ENCODE measurements at places on chromosomes 7 and 10.

- peak; percentile 80 for DNase-seq
These were observed 1.7 kb downstream of the ADAM8 start for GRCh38 chr10:133274751-133275683.

DNA sequence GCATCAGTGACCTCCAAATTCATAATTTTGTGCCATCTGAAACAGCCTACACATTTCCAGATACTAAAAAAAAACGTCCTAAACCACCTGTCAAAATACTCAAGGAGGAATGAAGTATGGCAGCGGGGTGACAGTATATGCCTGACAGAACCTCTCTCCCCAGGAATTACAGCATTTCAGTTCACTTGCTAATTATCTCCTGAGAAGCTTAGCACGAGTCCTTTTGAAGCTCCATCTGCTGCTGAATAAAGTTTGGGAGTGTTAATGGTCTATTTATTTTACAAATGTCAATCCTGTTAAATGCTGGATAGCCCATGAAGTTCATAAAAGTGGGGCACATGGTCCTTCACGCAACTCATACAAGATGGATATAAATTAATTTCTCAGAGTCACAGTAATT is 29.4 kb upstream of the ANLN start:
- DNase-seq: no peak

- DNase-seq: no peak
These were observed 271.3 kb downstream of the TYW1 start for GRCh38 chr7:67267914-67268313.

GRCh38 chr10:109941236-109941862 is 18.0 kb upstream of the XPNPEP1 start:
- no peak for DNase-seq

DNA sequence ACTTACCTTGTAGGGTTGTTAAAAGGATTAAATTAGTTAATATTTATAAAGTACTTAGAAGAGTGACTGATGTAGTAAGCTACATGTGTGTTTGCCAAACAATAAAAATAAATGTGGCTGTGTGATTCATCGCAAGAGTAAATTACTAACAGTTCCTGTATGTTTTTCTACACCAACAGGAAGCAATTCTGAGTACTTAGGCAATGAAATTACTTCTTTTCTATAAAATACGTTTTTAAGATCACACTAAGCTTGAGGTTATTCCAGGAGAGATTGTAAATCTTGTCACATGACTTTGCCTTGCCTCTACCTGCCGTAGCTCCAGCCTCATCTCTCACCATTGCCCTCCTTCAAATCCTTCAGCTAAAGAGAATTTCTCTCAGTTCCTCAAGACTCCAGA is 18.1 kb upstream of the GSTK1 start:
- DNase-seq: no peak

GRCh38 chr7:130974794-130975193 is 240.8 kb upstream of the KLF14 start:
- DNase-seq: no peak

- DNase-seq: no peak
These were observed 170.5 kb upstream of the ADO start for GRCh38 chr10:62633976-62634375.

DNA sequence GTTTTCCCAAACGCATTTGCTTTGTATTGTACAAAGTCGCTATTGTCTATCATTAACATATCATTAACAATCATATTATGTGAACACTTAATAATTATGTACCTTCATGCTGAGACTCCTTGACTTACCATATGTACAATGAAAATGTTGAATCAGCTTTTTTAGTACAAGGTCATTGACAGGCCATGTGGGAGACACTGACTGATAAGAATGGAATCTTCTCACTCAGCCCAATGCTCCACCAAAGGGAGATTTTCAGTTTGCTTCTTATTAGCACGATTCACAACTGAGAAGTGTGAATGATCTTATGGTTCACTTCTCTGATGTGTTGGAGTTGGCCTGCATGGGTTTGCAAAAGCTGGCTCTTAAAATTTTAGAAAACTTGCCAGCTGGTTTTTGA is 253.5 kb upstream of the TEX47 start:
- DNase-seq: no peak

DNA sequence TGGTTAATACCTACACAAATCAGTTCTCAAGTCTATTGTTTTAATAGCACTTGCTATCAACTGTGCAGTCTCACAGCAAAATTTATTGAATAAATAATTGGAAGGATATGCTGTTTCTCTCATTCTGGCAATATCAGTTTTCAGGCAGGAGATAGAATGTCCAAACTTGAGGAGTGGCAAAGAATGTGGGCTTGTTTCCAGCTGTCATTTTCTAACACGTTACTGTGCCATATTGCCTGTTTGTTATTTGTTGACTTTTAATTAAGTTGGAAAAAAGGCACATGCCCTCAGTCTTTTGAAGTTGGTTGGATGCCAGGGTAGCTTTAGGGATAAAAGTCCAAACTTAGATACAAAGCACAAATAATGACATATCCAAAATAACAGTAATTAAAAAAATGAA is 52.2 kb downstream of the MAGI2 start:
- DNase-seq: no peak

DNA sequence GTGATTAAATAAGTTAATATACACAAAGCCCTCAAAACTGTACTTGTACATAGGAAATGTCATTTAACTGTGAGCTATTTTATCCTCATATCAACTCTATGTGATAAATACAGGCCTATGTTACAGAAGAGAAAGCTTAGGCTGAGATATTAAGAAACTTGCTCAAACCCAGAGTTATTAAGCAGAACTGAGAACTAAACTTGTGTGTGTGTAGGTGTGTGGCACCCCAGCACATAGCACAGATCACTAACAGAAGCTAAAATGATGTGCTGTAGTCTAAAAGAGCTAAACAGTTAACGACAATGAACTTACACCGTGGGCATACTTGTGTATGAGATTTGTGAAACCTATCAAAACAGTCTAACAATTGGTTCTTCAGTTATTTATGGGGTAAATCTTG is 34.5 kb downstream of the MTPN start:
- DNase-seq: no peak

DNA sequence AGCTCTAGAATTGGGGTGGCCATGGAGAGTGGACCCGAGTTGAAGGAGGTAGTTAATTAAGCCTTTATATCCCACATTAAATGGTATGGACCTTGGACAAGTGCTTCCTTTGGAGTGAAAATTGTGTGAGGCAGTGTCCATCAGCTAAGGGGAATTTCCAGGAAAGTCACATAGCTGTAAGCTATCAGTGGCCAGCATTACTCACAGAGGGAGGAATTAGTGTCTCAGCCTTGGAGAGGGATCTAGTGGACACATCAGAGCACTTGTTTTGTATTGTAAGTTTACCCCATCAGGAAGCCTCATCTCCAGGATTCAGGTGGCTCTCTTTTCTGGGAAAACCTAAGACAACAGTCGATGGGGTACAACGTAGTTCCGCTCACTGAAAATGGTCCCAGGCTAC is 416.7 kb downstream of the TFEC start:
- no peak for DNase-seq

DNA sequence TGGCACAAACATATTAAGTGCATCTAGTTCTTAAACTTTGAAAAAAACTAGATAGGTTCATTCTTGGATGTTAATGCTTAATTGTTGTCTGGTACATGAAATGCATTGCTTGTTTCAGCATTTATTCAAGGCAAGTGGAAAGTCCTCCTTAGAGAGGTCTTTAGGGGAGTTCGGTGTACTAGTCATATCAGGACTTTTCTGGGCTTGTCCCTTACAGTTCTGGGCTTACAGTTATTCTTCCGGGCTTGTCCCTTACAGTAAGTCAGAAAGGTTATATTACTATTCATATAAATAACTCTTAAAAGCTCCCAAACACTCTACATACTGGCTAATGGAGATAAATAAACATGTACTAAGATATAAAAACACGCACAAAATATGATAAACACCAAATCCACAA is 61.6 kb upstream of the MRLN start:
- DNase-seq: no peak

- no peak for DNase-seq
These were observed 1.0 kb downstream of the PSMC2 start for GRCh38 chr7:103348452-103348851.

DNA sequence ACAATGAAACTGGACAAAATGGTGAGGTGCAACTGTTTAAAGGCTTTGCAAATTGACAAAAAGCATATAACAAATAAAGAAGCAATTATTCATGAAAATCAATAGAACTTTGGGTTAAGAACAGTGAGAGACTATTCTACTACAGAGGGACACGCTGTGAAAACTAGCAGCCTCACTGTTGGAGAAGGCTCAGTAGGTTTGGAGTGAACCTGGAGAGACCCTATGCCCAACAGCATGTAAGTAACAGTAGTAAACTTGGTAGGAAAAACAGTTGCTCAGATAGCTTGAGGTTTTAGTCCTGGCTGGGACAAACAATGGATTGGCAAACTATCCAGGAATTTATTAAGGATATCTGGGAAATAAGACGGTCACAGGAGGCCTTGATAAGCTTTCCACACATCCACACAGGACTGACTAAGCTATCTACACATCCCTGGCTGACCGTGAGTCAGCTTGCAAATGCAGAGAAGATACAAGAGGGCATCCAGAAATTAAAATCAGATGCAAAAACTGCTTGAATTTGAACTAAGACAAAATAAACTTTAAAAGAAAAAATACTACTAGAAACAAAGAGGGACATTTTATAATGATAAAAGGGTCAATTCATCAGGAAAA is 15.9 kb downstream of the FAM149B1 start:
- DNase-seq: no peak

All from activated T-helper 1 cell treated with anti-CD3 and anti-CD28 coated beads, Interleukin-2, amount 50 U/mL, for 16 hours (primary cell).